ENCODE measurements at places on chromosomes 16 and 17. TPM values are rescaled to one million over a fixed set of nuclear protein-coding genes. Genes with fewer than 3 reads are reported as not detected.
A peak's percentile ranks its signal among the peaks of the same experiment; 100 is the strongest.

Gene TMEM114
- total RNA-seq = not detected

Gene COG8
- total RNA-seq = 32.9 TPM

- peaks cover 96% of the 10 kb centered on the region for H3K27me3 ChIP-seq
- peaks cover 11% of the 10 kb centered on the region for H3K4me1 ChIP-seq
- no peak for DNase-seq
- no peak overlapping the region for H3K27ac ChIP-seq
- peaks cover 1% of the 10 kb centered on the region for H3K36me3 ChIP-seq
- H3K4me3 ChIP-seq = no peak overlapping the region
Observed at GRCh38 chr17:48641541-48642058, 15.4 kb upstream of the HOXB9 start.

Gene DNAH2
- total RNA-seq = not detected

Gene SRSF1
- total RNA-seq = 365 TPM

- H3K4me1 ChIP-seq = no peaks in the 10 kb centered on the region
- H3K4me3 ChIP-seq = no peak overlapping the region
- no peaks in the 10 kb centered on the region for H3K36me3 ChIP-seq
Observed at GRCh38 chr17:2981325-2981724, 82.1 kb downstream of the OR1D5 start.

DNA sequence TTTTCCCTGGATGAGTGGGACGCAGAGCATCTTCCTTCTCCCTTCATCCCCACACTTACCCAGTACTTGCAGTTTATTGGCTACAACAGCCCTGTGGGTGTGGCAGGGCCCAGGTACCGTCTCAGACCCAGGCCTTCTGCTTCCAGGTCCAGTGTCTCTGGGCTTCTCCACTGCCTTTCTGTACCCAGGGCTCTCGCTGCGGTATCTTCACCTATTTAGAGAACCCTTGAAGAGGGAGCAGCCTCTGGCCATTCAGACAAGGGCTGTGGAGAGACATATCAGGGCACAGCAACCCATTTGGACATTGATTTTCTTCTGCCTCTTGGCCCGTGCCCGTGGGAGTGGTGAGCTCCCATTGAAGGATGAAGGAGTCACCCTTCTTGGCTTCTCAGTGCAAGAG, 17.3 kb downstream of the TBX4 start:
- no peaks in the 10 kb centered on the region for H3K4me1 ChIP-seq
- peaks cover 11% of the 10 kb centered on the region for H3K27me3 ChIP-seq
- no peak overlapping the region for H3K27ac ChIP-seq
- H3K36me3 ChIP-seq = no peaks in the 10 kb centered on the region

DNA sequence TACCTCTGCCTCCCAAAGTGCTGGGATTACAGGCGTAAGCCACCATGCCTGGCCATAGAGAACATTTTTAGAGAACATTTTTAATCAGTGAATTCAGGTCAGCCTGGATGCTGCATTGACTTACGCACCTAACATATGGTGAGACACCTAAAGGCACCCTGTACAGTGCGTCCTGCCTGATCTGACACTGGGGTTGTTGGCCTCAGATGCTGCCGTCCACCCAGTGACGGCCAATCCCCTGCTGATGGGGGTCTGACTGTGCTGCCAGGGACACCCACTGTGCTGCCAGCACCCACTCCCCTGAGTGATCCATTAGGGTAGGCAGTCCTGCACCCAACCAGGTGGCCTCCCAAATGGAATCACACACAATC, 38.5 kb downstream of the WNT3 start:
- no peaks in the 10 kb centered on the region for H3K4me1 ChIP-seq
- no peak overlapping the region for H3K27ac ChIP-seq
- DNase-seq = no peak

Gene AIPL1
- not detected for total RNA-seq

Gene SLC6A2
- not detected for total RNA-seq

DNA sequence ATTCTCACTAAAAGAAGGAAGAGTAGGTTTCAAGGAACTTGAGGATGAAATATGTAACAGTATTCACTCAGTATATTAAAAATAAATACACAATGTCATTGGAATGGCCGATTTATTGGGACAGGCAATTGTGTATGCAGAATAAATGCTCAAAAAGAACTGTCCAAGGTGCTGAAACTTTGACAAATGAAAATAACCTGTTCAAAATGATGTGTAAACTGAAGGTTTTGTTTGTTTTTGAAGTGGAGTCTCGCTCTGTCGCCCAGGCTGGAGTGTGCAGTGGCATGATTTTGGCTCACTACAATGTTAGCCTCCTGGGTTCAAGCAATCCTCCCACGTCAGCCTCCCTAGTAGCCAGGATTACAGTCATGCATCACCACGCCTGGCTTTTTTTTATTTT, 318.7 kb upstream of the RBFOX1 start:
- no peaks in the 10 kb centered on the region for H3K36me3 ChIP-seq
- H3K4me3 ChIP-seq = no peak overlapping the region
- no peak for DNase-seq
- H3K27ac ChIP-seq = no peak overlapping the region
- no peaks in the 10 kb centered on the region for H3K27me3 ChIP-seq
- no peaks in the 10 kb centered on the region for H3K4me1 ChIP-seq

Gene RBFOX1
- total RNA-seq = not detected

- peaks cover 7% of the 10 kb centered on the region for H3K27me3 ChIP-seq
- H3K36me3 ChIP-seq = peaks cover 1% of the 10 kb centered on the region
- no peak overlapping the region for H3K4me3 ChIP-seq
- no peak overlapping the region for H3K27ac ChIP-seq
- DNase-seq = no peak
- peaks cover 22% of the 10 kb centered on the region for H3K4me1 ChIP-seq
Observed at GRCh38 chr17:74303305-74303704, 22.7 kb upstream of the KIF19 start.

- no peak for DNase-seq
- H3K4me1 ChIP-seq = peaks cover 35% of the 10 kb centered on the region
- peak overlapping the region; percentile 21 for H3K27ac ChIP-seq
- no peak overlapping the region for H3K4me3 ChIP-seq
Observed at GRCh38 chr17:50051606-50052005, 4.3 kb upstream of the ITGA3 start.

Gene TRIM72
- not detected for total RNA-seq

- H3K4me3 ChIP-seq = peak overlapping the region; percentile 89
- H3K27me3 ChIP-seq = no peaks in the 10 kb centered on the region
- peak overlapping the region; percentile 97 for H3K27ac ChIP-seq
- DNase-seq = no peak
Observed at GRCh38 chr17:4704991-4705390, 1.1 kb upstream of the PELP1 start.

Gene ZFPM1
- 12.7 TPM for total RNA-seq

GRCh38 chr17:81394921-81395599, at the start of gene BAHCC1:
Gene BAHCC1, plus strand, starts transcription at chr17:81395457. Its CDS starts 4,283 bp downstream, at chr17:81399740.
- peaks cover 2% of the 10 kb centered on the region for H3K36me3 ChIP-seq
- peak; percentile 63 for DNase-seq
- peak within 1 kb of the TSS; percentile 30 for H3K4me3 ChIP-seq
- H3K4me1 ChIP-seq = peaks cover 20% of the 10 kb centered on the region
- H3K27me3 ChIP-seq = peaks cover 60% of the 10 kb centered on the region

Gene MEIOB
- total RNA-seq = not detected

DNA sequence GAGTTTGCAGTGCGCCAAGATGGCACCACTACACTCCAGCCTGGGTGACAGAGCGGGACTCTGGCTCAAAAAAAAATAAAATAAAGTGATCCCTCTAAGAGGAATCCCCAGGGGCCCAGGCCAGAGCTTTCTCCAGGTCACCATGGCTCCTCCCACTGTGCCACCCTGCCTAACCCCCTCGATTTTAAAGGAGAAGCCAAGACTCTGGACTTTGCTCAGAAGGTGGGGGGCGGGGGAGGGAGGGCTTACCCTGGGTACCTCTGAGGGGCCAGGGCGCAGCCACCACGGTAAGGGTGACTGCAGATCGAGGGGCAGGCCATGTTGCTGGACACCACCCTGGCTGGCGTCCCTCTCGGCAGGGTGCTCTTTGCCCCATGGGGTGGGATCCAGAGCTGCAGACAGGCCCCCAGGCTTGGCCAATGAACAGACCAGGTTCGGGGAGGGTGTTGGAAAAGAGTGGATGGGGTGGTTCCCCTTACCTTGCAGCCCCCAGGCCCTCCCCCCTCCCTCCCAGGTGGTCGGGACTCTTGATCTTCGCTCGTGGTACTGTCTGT, 455 bp upstream of the GRB7 start:
- no peak for DNase-seq
- peaks cover 3% of the 10 kb centered on the region for H3K36me3 ChIP-seq
- no peak overlapping the region for H3K4me3 ChIP-seq
- H3K27me3 ChIP-seq = peaks cover 6% of the 10 kb centered on the region
- H3K4me1 ChIP-seq = peaks cover 38% of the 10 kb centered on the region
- H3K27ac ChIP-seq = no peak overlapping the region

DNA sequence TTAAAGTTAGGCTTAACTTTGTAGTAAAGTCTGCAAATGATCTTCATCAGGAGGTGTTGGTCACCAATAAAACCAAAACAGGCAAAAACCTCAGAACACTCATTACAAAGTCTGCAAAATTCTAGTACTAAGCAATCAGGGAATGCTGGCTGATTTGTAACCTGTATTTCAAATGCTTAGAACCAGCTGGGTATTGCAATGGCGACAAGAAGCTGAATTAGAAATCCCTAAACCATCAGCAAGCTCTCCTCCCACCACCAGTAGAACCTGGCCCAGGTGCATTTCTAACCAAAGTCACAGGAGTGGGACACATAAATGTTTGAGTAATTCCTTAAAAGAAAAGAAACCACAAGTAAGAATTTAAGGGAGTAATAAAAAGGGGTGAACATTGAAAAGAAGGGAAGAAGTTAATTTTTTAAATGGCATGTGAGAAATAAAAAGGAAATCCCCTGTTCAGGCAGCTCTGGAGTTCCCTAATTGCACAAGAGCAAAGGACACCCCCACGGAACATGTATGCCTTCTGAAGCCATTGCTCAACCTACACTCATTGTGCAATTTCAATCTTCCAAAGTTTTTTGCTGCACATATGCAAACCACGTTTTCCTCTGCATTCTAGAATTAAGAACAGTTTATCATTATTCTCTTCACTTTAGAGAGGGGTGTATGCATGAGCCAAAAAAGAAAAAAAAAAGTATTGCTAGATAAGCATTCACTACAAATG, 102.9 kb downstream of the HIC1 start:
- DNase-seq = no peak
- H3K36me3 ChIP-seq = peaks cover 30% of the 10 kb centered on the region
- peaks cover 16% of the 10 kb centered on the region for H3K4me1 ChIP-seq
- no peak overlapping the region for H3K4me3 ChIP-seq
- no peak overlapping the region for H3K27ac ChIP-seq
